ENCODE measurements at places on chromosomes 7 and 10.

DNA sequence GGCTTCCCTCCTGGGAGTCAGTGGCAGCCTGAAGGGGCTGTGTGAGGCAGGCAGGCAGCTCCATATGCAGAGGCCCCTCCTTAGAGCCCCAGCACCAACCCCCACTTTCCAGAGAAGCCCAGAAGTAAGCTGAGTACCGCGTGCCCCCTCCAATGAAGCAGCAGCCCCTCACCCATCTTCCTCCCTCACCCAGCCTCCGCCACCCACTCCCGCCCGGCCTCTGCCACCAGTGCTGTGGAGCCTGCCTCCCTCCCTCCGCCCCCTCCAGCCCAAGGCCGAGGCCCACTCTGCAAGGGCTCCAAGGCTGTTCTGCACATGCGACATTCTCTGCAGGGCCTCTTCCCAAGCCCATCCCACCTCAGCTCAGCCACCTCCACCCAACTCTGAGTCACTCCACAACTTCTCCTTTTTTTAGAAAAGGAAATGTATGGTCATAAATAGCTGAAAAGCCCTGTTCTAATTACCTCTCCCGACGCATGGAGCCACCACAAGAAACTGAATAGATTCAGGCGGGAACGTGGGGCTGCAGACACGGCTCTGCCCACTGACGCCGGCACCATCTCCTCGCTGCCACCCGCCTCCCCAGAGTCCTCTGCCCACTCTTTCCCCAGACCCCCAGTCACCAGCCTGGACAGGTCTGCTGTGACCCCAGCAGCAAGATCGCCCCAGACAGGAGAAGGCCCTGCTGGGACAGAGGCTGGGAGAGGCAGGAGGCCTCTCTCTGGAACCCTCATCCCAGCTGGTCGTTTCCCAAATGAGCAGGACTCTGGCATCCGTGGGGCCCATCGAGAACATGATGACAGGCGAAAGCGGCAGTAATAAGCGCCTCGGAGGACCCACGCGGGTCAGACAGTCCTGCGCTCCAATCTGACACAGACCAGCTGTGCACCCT is 213.9 kb downstream of the MAD1L1 start:
- peak; percentile 63 for DNase-seq

GRCh38 chr7:82567356-82567755 is 123.8 kb upstream of the CACNA2D1 start:
- DNase-seq: no peak

GRCh38 chr7:137354396-137354795 is 10.9 kb upstream of the PTN start:
- DNase-seq: no peak

GRCh38 chr10:74078037-74078436 is 72.6 kb downstream of the AP3M1 start:
- DNase-seq: no peak

DNA sequence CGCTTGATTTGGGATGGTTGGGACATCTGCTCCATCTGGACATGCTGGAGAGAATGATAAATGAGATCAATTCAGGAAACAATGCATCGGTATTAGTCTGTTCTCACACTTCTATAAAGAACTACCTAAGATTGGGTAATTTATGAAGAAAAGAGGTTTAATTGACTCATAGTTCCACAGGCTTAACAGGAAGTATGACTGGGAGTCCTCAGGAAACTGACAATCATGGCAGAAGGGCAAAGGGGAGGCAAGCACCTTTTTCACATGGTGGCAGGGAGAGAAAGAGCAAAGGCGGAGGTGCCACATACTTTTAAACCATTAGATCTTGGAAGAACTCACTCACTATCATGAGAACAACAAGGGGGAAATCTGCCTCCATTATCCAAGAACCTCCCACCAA is 16.8 kb upstream of the TSPAN12 start:
- no peak for DNase-seq

DNA sequence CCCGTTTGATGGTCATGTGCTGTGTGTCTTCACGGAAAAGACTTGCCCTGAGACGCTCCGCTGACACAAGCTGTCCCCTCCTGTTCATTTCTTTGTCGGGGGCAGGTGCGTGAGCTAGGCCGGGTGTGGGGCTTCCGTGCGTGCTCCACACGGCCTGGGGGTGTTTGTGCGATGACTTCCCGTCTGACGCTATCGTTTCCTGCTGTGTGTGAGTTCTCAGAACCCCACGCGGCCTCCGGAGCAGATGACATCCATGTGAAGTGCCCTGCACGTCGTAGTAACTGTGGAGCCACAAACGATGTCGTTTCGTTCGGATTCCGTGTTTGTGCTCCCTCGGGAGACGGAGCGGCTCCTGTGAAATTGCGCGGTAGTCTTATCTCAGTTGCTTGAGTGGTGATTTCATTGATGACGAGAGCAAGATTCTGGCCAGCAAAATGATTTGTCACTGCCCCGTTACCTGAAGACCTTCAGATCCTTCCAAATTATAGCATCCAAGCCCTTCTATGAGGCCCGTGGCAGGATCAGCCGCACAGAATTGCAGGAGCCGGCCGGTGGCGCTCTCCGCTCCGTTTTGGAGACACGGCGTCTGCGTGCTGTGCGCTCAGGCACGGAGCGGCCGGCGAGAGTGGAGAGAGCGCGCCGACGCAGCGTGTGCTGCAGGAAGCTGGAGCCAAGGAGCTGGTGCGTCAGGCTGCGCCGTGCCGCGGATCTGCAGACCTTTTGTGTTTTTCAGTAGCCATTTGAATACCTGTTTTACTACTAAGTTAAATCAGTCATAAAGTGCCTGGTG is 94.9 kb downstream of the NKX6-2 start:
- no peak for DNase-seq

GRCh38 chr10:112763916-112764520 is 186.0 kb upstream of the TCF7L2 start:
- peak; percentile 25 for DNase-seq

DNA sequence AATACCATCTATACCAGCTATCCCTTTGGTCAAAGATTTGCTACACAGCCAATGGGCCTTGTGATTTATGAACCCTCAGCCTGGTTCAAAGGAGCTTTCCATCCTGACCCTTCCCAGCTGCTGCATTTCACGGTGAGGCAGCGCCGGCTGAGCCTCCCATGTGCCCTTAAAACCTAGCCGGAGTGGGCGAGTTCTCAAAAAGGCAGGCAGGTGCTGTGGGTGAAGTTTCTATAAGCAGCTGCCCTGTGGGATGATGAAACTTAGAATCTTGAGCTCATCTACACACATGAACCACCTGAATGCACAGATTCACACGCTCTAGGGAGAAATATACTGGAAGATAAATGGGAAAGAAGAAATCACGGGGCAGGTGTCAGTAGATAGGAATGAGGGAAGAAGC is 224.7 kb downstream of the MLLT10 start:
- DNase-seq: no peak

DNA sequence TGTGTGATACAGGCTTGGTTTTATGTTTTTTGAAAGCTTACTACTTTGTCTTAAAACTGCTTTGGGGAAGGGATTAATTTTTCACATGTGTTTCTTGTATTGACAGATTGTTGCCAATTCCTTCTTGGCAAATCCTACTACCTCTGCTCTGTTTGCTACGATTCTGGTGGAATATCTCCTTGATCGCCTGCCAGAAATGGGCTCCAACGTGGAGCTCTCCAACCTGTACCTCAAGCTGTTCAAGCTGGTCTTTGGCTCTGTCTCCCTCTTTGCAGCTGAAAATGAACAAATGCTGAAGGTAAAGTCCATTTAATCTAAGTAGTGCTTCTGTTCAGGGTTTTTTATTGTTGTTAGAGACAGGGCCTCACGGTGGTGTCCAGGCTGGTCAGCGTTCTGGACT is 33.6 kb downstream of the TRRAP start:
- no peak for DNase-seq

- no peak for DNase-seq
Measured at GRCh38 chr7:20438694-20439376, 108.1 kb downstream of the ITGB8 start.

- no peak for DNase-seq
Measured at GRCh38 chr10:60387531-60387930, 2.1 kb downstream of the ANK3 start.

All from fibroblast of gingiva (primary cell).